ENCODE measurements at places on chromosomes 7 and 10.
A peak's percentile ranks its signal among the peaks of the same experiment; 100 is the strongest.

- DNase-seq, result no peak
These were observed 28.9 kb downstream of the ZNF25 start for GRCh38 chr10:37947526-37947925.

GRCh38 chr7:102992938-102993717 lies 80.3 kb downstream of the LRRC17 start:
- DNase-seq, result no peak

GRCh38 chr10:75211007-75211691 lies 553 bp downstream of the VDAC2 start:
- peak; percentile 51 for DNase-seq

GRCh38 chr10:120980279-120981255 lies 129.4 kb downstream of the WDR11 start:
- DNase-seq, result no peak

DNA sequence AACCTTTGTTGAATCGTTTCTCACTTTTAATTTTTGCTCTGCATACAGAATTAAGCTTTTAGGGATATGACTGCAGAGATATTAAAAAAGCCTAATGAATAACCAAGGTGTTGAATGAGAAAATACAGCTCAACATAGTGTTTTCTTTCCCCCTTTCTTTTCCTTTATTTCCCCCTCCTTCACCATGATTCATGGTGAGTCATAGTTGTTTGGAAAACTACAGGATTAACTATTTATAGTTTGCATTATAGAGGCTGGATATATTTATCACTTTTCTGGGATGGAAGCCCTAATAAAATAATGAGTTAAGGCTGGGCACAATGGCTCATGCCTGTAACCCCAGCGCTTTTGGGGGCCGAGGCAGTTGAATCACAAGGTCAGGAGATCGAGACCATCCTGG lies 115.0 kb downstream of the DNAJB9 start:
- DNase-seq, result no peak

- peak; percentile 74 for DNase-seq
These were observed 5.1 kb downstream of the ITPRIP start for GRCh38 chr10:104333032-104333727.

DNA sequence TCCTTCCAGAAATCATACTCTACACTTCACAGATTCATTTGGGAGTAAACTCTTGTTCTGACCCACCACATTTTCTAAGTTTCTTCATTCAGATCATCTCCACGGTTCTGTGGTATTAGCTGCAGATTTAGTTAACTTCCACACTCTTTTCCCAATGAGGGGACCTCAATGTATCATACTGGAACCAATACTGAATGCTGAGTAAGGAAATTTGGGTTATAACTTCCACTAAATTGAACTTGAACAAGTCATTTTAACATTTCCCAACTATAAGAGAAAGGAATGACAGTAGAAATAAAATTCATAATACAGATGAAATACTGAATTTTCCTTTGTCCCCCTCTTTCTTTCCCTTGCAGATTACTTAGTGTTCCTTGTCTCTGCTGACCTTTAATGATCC lies 131.4 kb downstream of the VPS41 start:
- no peak for DNase-seq

DNA sequence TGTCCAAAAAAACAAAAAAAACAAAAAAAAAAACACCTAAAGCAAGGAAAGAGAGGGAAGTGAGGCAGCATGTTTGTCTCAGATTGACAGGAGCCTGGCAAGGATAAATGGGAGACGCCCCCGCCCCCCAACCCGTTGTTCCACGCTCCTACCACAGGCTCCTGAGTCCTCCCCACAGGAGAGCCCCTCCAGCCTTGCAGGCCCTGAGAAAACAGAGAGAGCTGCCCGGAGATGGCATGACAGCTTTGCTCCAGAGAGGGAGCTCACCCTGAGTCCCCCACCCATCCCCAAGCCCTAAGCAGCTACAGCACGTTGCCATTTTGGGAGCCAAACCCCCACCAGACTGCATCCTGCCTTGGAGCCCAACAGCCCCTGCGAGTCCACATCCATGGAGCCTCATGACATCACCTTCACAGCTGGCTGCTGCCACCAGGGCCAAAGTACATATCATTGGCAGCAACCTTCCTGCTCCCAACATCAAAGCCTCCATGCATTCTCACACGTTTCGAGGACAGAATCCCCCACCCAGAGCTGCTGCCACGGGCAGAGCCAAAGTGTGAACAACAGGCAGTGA lies 1283.3 kb downstream of the TYW1 start:
- DNase-seq, result no peak

DNA sequence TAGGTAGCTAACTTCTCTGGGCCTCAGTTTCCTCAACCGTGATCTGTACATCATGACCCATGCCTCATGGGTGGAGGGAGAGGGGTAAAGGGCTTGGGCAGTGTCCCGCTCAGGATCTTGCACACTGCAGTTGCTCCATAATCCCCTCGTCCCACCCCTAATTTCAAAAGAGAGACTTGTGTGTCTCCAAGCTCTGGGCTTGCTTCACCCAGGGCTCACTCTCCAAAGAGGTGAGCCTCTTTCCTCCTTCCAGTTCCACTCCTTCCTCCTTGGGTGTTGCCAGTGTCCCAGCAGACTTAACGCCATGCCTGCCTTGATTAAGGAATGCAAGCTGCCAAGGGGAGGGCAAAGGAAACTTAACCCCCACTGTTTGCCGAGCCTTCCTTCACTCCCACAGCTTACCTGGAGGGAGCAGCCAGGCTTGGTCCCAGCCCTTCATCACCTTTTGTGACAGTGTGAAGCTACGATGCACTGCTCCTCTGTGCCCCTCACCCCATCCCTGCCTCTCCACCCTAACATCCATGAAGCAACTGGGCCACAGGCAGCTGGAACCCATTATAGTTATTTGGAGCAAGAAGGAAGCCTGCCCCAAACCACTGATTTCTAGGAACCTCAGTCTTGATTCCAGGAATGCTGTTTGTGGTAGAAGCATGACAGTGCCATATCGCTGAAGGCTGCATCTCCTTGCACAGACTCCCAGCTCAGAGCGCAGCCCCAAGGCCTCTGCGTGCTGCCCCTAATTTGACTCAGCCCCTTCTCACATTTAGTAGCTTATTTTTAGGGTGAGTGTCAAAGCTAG lies 363.3 kb downstream of the TNS3 start:
- DNase-seq, result no peak

DNA sequence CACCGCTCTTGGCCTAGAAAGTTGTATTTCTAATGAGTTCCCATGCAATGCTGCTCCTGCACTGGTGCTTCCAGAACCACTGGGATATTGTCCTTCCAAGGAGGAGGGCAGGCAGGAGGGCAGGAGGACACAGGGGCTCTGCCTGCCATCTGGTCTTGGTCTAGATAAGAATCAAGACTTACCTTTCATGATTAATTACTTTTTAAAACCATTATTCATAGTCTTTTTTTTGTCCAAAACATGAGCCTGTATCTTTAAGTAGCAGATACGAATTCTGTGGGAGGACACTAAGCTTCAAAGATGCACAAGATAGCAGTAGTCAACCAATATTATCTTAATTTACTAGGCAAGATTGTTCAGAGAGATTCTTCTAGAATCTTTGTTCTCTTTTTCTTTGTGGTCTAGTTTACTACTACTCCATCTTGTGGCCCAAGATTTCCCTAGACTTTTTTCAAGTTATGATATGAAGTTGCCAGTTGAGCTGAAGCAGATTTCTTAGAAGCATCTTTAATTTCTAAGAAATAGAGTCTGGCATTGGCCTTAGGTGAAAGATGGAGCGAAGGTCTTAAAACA lies 57.6 kb downstream of the RBM33 start:
- no peak for DNase-seq

DNA sequence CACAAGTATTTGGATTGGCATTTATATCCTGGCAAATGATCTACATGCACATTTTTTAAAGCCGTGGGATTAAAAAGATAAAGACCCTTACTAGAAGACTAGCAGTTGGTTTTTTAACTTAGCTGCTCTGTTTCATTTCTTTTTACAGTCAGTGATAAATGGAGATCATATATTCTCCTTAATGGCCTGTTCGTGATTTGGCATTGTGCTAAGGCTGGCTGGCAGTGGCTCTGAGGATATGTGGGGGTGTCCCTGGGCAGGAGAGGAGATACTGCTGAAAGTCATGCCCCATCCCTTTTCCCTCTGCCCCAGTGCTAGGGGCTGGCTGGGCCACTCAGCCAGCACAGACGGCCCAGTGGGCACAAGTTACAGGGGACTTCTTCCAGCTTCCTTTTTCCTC lies 341.7 kb downstream of the PRPF18 start:
- DNase-seq, result no peak

GRCh38 chr10:548238-548901 lies 141.1 kb downstream of the DIP2C start:
- DNase-seq, result no peak

- DNase-seq, result no peak
These were observed 51.5 kb upstream of the SHH start for GRCh38 chr7:155863721-155864151.

DNA sequence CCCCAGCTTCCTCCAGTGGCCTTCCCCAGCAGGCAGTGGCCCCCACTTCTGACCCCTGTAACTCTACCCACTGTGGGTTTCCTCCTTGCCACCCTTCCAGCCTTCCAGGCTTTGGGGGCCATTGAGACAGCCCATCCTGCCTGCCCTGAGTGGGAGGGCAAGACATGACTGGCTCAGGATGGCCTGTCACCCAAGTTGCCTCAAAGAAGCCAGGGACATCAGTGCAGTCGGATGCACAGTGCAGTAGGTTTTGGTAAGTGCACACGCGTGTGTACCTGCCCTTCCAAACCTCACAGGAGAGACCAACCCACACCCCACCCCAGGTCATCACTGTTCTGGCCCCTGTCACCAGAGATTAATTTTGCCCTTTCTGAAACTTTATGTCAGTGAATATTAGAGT lies 22.7 kb downstream of the ZMIZ2 start:
- DNase-seq, result no peak

DNA sequence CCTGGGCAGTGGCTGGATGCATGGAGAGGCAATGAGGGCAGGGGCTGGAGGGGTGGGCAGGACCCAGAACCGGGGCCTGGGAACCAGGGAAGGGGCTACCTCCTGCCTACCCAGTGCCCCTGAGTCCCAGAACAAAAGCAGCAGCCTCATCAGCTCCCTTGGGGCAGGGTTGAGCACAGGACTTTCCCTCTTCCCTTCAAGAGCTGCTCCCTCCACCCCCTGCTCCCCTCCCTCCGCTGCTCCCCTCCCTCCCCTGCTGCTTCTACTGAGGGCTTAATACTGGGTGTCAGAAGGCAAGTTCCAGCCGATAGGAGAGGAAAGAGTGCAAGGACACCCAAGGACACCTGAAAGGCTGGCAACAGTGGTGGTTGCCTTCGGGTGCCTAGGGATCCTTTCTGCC lies 28.2 kb upstream of the INMT start:
- DNase-seq, result no peak

DNA sequence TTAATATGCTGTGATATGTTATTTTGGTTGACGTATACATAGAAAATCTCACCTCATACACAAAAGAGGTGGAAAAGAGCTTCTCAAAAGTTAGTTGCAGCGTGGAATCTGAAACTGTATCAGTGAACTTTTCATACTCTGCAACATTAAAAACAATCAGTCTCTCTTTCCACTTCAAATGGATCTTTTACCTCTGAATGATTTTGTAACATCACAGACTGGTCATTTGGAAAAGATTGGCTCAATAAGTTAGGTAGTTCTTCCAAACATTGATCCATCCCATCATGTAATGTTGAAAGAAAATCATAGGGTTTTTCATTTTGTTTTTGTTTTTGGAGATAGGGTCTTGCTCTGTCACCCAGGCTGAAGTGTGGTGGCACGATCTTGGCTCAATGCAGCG lies 131.1 kb downstream of the AHR start:
- DNase-seq, result no peak

DNA sequence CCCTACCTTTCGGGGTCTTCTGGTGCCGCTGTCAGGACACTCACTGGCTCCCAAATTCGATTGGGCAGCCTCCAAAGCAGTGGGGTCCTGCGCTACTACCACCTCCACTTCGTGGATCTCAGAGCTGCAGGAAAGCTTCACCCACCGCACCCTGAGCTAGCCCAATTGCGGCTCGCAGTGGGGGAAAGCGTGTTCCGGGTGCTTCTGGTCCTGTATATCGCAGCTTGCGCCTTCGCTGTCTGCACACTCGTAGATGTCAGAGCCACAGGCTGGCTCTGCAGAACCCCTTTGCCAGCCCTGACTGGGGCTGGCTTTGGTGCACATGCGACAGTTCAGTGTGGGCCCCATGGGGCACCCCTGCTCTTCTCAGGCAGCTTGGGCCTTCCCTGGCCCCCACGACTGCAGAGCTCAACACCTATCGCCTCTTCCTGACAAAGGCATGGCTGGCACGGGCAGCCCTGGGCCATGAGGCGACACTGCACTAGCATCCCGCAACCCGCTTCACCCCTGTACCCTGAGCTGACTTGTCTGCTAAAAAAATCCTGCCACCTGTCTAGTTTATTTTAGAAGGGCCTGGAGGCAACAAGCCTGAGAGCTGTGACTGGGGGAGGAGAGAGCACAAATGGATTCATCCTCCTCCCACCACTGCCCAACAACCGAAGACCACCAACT lies 78.7 kb upstream of the ABI1 start:
- no peak for DNase-seq

GRCh38 chr7:1915956-1916600 lies 246.0 kb downstream of the ELFN1 start:
- DNase-seq, result no peak

DNA sequence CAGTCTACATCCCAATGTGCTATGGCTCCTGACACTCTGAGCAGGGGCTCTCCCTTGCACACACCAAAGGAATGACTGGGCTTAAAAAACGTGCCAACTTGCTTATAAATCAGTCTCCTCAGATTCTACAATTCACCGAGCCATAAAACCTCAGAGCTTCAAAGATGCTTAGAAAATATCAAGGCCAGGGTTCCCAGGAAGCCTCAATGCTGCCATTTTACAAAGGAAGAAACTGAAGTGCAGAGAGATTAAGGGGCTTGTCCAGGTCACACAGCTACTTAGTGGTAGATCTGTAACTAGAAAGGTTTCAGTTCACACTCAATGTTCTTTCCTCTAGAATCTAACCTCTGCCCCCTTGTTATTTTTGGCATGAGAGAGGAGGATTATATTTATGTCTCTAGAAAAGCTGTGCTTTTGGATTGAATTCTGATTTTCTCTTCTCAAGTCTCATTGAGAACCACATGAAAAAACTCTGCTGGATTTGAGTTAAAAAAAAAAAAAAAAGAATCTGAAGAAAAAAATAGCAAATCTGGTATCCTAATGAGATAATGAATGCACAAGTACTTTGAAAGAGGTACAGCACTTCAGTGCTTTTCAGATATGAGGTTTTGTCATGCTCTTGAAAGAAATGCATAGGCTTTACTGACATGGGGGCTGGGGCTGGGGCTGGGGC lies 22.3 kb upstream of the TSPAN33 start:
- DNase-seq, result no peak

GRCh38 chr10:8100366-8100765 lies 45.9 kb downstream of the GATA3 start:
- DNase-seq, result no peak
